Activated CD4-positive, alpha-beta T cell treated with anti-CD3 and anti-CD28 coated beads, Interleukin-2, amount 50 U/mL, for 48 hours (primary cell): ENCODE measurements at places on chromosomes 3 and 15.
A peak's percentile ranks its signal among the peaks of the same experiment; 100 is the strongest.

GRCh38 chr15:87582169-87582568 is 674.4 kb downstream of the NTRK3 start:
- DNase-seq: no peak

- DNase-seq: no peak
These were observed 32.0 kb downstream of the GATM start for GRCh38 chr15:45346381-45346780.

DNA sequence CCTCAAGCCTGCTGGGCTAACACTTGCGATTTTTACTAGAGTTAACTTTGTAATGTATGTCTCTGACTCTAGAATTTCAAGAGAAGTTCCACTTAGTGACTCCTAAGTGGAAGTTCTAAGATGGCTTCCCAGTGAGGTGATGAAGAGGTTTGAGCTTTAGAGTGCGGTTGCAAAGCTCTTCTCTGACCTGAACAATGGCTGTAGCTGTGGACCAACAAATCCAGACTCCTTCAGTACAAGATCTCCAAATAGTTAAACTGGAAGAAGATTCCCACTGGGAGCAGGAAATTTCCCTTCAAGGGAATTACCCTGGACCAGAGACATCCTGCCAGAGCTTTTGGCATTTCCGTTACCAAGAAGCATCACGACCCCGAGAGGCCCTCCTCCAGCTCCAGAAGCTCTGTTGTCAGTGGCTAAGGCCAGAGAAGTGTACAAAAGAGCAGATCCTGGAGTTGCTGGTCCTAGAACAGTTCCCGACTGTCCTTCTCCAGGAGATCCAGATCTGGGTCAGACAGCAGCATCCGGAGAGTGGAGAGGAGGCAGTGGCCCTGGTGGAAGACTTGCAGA is 22.3 kb downstream of the WDR73 start:
- peak; percentile 23 for DNase-seq

DNA sequence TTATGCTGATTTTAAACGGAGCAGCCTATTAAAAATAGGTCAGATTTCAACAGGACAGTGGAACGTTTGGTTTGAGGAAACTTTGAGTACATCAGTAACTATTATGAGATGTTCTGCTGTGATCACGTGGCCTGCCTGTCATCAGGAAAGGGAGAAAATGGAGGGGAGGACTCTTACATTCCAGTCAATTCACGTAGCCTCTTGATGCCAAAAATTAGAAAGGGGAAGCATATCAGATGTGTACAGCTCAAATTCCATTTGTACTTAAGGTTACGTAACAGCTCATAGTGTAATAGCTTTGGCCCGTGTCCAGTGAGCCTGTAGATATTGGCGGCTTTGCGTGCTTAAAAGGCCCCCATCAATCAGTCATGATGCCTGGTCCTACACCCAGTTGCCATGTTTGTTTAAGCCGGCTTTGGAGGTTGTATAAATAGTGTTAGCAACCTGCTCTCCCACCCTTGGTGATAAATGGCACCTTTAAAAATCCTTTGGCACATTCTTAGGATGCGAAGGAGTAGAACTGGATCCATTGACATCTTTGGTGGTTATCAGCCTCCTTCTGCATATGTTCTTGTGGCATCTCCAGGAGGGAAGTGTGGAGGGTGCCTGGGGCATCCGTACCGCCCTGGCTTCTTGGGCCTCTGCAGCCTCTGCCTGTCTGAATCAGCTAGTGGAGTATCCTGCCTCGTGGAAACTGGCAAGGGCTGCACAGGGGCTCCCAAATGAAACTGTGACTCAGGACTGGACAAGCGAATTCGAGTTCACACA is 163.9 kb downstream of the THSD4 start:
- DNase-seq: no peak

DNA sequence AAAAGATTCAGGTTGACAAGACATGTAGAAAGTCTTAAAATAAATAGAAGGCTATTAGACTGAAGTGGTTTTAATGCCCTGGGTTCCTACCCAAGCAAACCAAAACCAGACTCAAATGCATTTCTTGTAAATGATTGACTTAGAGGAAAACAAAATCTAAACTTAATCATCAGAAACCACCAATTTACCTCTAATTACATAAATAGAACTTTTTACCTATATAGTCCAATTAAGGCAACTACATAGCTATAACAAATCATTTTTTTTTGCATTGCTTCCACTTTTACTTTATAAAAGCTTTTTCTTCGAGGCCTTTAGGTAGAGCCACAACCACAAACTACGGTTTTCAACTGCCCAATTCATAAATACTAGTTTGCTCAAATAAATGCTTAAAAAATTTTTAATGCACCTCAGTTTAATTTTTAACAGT is 231.3 kb upstream of the ARHGEF26 start:
- no peak for DNase-seq

- no peak for DNase-seq
These were observed 146.5 kb upstream of the UBE2E1 start for GRCh38 chr3:23659274-23659673.

GRCh38 chr15:49179433-49180190 is 9.6 kb downstream of the GALK2 start:
- no peak for DNase-seq

DNA sequence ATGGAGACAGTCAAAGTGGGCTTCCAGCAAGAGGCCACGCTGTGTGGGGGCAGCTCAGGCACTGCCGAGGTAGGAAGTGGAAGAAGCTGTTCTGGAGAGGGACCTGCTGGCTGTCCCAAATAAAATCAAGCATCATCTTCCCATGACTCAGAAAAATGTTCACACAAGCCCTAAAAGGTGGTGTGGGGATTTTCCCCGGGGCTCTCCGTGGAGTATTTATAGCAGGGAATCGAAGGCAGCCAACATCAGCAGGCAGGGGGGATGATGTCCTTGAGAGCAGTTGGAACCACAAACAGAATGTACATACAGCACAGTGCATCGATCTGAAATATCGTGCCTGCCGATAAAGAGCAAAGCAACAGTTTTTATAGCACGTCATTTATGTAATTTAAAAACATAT is 27.6 kb downstream of the PRR23E start:
- no peak for DNase-seq

GRCh38 chr15:88974392-88974791 is 61.2 kb upstream of the MFGE8 start:
- no peak for DNase-seq

DNA sequence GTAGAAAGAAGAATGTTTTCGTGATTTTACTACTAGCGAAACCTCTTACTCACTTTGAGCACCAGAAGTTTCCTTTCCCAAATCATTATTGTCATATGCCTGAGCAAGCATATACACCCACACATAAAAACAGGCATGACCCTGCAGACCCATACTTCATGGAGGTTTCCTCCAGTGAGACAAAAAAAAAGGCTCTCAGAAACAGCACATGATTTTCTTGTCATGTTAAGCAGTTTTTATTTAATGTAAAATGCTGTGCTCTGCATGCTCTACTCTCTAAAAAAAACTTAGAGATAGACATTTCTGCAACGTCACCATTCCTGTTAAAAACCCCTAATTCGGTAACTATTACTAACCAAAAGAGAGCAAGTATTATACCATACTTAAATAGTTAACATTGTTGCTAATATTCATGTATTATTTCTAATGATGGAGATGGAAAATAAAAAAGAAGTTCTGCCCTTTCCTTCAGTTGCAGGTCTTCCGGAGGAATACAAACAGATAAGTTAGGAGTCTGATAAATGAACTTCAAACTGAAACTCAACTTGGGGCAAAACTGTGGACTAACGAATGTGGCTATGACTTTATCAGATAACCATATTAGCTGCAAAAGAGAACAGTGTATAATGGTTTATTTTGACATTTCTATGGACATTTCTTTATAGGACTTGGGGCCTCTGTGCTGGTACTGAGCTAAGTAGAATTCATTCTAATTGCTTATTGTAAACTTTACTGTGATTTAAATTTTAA is 15.9 kb downstream of the CD200R1 start:
- DNase-seq: no peak

DNA sequence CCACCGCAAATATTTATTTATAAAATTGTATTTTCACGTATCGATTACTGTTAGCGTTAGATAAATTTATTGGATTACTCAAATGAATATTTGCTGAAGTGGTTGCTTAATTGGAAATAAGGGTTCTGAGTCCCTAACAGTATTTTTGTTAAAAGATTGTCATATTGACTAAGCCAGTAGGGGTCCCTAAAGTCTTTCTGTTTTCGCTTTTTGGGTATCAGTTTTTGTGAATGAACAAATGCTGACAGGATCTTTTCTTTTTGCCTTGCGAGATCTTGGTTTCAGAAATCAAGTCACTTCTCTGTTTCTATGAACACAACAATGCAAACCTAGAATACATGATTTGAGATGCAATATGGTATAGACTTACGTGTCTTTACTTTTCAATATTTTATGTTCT is 7.1 kb downstream of the RAD51 start:
- no peak for DNase-seq

DNA sequence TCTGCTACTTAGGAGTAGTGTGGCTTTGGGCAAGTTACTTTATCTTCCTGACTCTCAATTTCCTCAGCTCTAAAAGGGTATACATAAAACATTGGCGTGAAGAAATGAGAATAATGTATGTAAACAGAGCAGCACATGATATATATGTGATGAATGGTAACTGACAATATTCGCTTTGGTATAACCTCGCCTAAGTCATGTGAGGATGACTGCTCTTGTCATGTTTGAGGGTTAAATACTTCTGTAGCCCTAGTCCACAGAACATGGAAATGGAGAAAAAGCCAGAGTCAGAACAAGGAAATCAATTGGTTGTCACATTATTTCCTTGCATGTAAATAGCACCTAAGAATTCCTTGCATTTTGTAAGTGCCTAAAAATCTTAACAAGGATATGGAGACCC is 25.0 kb downstream of the CHP1 start:
- DNase-seq: no peak

DNA sequence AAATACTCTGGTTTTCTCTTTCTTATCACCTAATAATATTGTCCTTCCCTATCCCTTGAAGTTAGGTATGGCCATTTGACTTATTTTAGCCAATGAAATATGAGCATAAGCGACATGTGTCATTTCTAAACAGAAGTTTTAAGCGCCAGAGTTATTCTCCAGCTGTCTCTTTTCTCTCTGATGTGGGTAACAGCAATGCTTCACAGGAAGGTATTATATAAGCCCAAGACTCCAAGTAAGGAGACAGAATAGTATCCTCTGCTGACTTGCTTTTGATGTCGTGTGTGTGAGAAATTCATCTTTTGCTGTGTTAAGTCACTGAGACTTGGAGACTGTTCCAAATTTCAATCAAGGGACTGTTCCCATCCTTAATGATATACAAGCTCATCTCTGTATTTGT is 224.6 kb upstream of the NECTIN3 start:
- no peak for DNase-seq

DNA sequence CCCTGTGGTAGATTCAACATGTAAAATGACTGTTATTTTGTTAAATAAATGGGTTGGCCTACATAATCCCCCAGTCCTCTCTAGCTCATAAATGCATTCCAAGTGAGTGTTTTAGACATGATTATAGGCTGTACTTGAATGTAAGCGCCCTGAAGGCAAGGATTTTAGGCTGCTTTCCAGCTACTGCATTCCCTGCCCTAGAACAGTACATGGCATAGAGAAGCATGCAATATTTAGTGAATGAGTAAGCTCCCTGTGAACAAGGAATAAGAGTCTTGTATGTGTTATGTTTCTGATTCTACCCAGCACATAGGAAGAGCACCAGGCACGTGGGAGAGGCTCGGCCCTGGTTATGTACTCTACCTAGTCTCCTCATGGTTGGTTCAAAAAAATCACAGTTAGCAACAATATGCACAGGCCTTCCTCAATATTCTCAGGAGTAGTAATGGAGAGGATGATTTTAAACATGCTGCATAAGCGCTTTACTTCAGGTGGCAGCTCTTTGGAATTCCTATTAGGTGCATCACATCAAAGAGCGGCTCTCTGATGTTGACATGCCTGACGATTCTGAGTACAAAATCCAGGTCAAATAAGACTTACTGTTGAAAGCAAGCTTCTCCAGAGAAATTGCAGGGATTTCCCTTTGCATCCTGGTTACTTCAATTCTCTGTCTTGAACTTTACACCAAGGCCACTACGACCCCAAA is 456.6 kb downstream of the MAGI1 start:
- DNase-seq: no peak

DNA sequence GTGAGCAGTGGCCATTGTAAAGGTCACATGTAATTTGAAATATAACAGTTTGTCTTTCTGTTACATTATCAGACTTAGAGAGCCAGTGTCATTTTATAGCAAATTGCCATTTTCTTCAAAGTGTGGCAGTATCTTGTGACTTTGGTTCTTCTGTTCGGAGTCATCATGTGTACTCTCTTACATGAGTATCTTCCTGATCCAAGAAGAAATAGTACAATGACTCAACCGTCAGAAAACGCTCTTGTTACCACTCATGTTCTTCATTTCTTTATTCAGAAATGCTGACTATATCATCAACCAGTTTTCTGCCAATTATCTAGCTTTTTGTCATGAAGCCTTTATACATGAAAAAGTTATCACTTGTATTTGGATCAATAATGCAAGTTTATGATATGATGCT is 93.6 kb upstream of the CGNL1 start:
- no peak for DNase-seq

GRCh38 chr15:26772154-26773066 is at the start of gene GABRB3:
TSS of gene GABRB3 (minus strand) at chr15:26773066.
- no peak for DNase-seq

DNA sequence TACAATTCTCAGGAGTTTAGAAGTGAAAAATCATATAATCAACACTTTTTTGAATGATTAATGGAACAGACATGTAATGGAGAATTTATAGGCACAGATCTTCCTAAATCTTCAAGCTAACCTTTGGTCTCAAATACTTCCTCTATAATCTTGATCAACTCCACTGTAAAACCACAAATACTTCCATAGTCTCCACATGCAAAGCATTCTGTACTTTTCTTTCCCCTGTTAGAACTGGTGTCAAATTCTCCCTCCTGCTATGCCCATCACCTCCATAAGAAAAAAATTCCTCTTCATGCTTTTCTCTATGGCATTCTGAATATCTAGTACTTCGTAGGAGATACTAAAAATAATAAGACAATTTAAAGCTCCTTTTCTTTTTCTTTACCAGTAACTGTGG is 214.3 kb downstream of the ADAMTS9 start:
- DNase-seq: no peak

DNA sequence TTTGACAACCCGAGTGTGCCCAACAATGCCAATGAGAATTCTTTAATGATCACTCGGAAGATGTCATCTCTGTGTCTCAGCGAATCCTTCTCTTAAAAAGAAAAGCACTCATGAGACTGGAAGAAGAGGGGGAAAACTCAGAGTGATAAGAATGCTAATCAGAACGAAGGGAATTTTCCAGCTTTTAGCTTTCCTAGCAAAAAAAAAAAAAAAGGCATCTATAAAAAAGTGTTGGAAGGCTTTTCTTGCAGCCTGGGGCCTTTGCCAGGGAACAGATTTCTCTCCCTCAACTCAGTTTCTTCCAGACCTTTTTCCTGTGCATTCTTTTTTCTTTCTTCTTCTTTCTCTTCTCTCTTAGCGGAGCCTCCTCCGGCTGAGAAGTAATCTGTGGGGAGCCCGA is 80.5 kb upstream of the NEO1 start:
- DNase-seq: no peak

DNA sequence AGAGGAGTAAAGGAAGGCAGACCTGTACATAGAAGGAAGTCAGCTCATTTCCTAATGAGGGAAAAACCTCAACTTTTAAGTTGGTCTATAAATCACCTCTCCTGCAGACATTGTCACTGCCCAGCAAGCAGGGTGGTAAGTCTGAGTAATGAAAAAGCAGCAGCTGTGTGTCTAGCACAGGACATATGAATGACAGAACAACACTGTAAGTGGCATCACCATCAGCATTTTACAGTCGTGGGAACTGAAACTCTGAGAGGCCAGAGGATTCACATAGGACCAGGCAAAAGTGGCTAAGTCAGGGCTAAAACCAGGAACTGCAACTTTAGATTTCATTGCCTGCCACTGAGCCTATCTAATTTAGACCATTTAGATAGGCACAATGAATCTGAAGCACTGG is 235.6 kb downstream of the CLSTN2 start:
- DNase-seq: no peak
